T-helper 17 cell (primary cell): ENCODE measurements at places on chromosomes 16 and 17.
A peak's percentile ranks its signal among the peaks of the same experiment; 100 is the strongest.

DNA sequence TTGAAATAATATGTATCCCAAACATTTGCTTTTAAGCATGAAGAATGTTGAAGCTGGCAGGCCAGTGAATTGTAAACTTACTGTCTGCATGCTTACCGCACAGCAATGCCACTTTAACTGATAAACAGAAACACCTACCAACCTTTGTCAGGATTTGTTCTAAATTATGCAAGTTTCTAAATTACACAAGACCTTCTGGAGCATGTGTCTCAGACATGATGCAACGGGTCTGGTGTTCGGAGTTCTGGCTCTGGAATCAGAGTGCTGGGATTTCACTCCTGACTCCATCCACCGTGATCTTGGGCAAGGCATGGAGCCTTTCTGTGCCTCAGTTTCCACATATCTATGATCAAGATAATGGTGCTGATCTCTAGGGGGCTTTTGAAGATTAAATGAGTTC lies 111.2 kb downstream of the CCT6B start:
- H3K4me1 ChIP-seq: peaks cover 14% of the 10 kb centered on the region
- DNase-seq: no peak
- H3K27ac ChIP-seq: no peak overlapping the region
- peaks cover 18% of the 10 kb centered on the region for H3K27me3 ChIP-seq

GRCh38 chr17:82304826-82305726 lies 12.3 kb downstream of the CD7 start:
- H3K27me3 ChIP-seq: no peaks in the 10 kb centered on the region
- H3K36me3 ChIP-seq: peaks cover 2% of the 10 kb centered on the region
- H3K27ac ChIP-seq: peak overlapping the region; percentile 16
- peaks cover 31% of the 10 kb centered on the region for H3K4me1 ChIP-seq

- H3K27ac ChIP-seq: no peak overlapping the region
- peaks cover 3% of the 10 kb centered on the region for H3K4me1 ChIP-seq
- peaks cover 14% of the 10 kb centered on the region for H3K27me3 ChIP-seq
- DNase-seq: no peak
- H3K36me3 ChIP-seq: no peaks in the 10 kb centered on the region
Measured at GRCh38 chr17:45849536-45849990, 4.9 kb downstream of the SPPL2C start.

- H3K27me3 ChIP-seq: peaks cover 11% of the 10 kb centered on the region
- no peak overlapping the region for H3K27ac ChIP-seq
- H3K36me3 ChIP-seq: peaks cover 4% of the 10 kb centered on the region
- H3K4me3 ChIP-seq: no peak overlapping the region
- no peak for DNase-seq
Measured at GRCh38 chr16:66752958-66753357, 1.5 kb upstream of the DYNC1LI2 start.

DNA sequence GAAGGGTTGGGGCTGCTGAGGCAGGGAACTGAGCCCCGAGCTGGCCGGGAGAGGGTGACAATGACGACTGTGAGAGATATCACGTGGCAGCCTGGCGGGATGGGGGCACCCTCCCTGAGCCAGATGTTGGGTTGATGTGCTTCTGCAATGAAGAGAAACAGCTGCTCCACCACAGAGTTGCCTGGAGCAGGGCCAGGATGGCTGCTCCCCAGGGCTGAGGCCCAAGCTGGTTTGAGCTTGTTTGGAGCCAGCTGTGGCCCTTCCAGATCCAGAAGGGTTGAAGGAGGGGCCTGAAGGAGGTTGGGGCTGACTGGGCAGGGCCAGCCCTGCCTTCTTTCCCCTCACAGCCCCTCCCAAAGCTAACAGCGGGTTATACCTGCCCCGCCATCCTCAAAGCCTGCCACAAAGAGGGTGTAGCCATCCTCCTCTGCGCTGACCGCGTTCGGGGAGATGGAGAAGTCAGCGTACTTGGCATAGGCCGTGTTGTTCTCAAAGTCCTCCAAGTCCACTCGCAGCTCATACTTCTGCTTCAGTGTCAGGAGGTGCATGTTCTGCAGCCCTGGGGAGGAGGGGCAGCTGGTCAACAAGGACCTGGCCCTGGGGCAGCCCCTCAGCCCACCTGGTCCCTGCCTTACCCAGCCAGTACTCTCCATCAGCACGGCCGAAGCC lies 2.1 kb downstream of the MFAP4 start:
- H3K4me3 ChIP-seq: no peak overlapping the region
- H3K27ac ChIP-seq: peak overlapping the region; percentile 85
- no peak for DNase-seq
- no peaks in the 10 kb centered on the region for H3K27me3 ChIP-seq
